ENCODE measurements at places on chromosomes 5 and 9. TPM values are rescaled to one million over a fixed set of nuclear protein-coding genes. Genes with fewer than 3 reads are reported as not detected.

DNA sequence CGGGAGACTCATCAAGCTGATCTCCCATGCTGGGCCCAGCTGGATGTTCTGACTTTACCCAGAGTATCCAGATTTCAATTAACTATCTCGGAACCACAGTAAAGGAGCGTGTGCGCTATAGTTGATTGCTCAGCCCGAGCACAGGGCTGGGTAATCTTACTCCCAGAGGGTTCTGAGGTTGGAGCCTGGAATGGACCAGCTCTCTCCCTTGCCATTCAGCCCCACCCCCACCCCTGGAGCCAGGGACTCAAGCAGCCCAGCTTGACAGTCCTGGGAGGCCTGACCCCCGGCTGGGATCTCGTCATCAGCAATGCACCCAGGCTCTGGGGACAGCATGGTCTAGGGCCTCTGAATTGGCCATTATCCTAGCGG, 23.7 kb upstream of the PTGES start:
- 0 out of 2 replicates have a peak overlapping the region, but pooled peaks have one; percentile 19 for H3K4me3 ChIP-seq
- H3K27ac ChIP-seq: peak overlapping the region; percentile 90
- H3K4me1 ChIP-seq: peaks cover 16% of the 10 kb centered on the region
- no peaks in the 10 kb centered on the region for H3K36me3 ChIP-seq
- no peaks in the 10 kb centered on the region for H3K27me3 ChIP-seq
- DNase-seq: peak; percentile 66

GRCh38 chr5:74621492-74621891, 19.0 kb downstream of the ENC1 start:
- H3K4me1 ChIP-seq: peaks cover 10% of the 10 kb centered on the region
- DNase-seq: no peak
- H3K27ac ChIP-seq: no peak overlapping the region
- H3K36me3 ChIP-seq: no peaks in the 10 kb centered on the region

BTNL9 gene
- not detected for polyA plus RNA-seq

DNA sequence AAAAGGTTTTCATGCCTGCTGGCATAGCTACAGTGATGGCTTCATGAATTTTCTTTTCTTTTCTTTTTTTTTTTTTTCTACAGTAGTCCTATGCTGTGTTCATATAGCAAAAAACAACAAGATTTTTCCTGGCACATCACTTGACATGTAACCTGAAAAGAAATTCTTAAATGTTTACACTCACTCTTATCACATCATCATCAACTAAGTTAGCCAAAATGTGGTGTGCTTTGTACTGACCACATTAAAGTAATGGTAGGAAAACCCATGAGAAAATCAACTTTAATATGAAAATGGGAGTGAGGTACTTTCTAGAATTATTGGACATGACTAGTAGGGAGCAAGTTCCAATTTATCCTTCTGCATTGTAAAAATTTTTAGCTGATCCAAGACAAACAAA, 146.7 kb downstream of the SSBP2 start:
- no peaks in the 10 kb centered on the region for H3K4me1 ChIP-seq
- H3K27me3 ChIP-seq: no peaks in the 10 kb centered on the region
- DNase-seq: no peak

DNA sequence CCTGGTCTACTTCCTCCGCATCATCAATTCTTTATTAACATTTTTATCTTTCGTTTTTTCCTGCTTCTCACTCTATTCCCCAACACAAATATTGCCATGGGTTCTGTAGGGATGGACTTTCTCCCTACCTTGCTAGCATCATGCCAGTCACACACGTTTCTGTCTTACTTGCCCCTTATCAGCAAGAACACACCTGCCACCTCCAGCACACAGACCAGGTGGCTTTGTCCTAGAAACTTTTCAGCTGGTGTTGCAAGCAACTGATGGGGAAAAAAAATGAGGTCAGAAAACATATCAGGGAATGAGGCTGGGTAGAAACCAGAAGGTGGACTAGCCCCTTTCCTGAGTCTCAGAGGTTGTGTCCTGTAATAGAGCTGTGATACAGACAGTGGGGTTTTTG, 5.8 kb downstream of the SH3RF2 start:
- H3K27ac ChIP-seq: no peak overlapping the region
- H3K36me3 ChIP-seq: no peaks in the 10 kb centered on the region
- no peak for DNase-seq

KCNT1 gene
- polyA plus RNA-seq: not detected

DNA sequence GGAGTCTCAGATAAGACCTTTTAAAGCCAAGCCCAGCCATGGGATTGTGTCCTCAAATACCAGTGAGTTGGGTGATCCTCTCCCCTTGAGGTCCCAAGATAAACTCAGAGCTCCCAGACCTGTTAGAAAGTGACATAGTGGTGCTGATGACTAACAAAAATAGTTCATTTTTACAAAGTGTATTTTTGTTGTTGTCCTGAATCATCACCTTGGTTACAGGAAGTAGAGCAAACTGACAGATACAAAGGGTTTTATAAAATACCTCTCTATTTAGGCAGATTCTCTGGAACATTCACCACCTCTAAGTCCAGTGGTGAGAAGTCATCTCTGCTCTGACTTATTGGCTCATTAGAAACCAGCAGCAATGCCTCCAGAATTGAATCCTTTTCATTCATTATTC, 259.3 kb downstream of the CEMIP2 start:
- no peaks in the 10 kb centered on the region for H3K27me3 ChIP-seq
- H3K4me1 ChIP-seq: peaks cover 4% of the 10 kb centered on the region
- no peaks in the 10 kb centered on the region for H3K36me3 ChIP-seq
- DNase-seq: peak; percentile 35
- H3K27ac ChIP-seq: no peak overlapping the region

Data from GM23248 (cell line).